Activated CD4-positive, alpha-beta T cell treated with anti-CD3 and anti-CD28 coated beads for 48 hours (primary cell): ENCODE measurements at places on chromosomes 5 and 9.

DNA sequence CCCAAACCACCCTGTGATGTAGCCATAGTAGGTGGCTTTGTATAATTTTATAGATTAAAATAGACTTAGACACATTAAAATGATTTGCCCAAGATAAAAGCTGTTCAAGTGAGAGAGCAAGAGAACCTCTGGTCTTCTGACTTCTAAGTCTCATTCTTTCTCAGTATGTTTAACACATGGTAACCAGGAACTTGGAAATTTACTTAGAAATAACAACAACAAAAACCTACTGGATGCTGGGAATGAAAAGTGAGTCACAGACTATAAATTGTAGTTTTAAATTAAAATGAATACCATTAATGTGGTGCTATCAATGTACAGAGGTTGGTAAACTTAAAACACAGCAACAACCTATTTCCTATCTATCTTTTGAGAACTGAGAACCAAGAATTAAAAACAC, 30.4 kb downstream of the HMGCR start:
- DNase-seq, result no peak

DNA sequence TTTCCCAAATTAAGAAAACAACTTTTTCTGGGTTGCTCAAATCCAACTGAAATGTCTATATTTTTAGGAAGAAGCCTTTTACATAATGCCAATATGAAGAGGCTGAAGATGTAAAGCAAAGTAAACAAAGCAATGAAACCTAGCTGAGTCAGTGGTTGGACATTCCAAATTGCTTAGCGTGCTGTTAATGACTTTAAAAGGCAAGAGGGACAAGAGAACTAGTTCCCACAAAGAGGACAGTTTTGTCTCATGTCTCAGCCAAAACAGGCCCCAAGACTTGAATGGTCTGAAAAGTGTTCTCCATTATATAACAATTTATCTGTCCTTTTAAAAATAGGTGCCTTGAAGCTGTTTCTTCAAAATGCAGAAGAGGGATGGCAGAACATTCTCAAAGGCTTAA, 407.0 kb downstream of the ENC1 start:
- DNase-seq, result no peak

GRCh38 chr5:137379555-137380286, 119.4 kb downstream of the SPOCK1 start:
- DNase-seq, result no peak

DNA sequence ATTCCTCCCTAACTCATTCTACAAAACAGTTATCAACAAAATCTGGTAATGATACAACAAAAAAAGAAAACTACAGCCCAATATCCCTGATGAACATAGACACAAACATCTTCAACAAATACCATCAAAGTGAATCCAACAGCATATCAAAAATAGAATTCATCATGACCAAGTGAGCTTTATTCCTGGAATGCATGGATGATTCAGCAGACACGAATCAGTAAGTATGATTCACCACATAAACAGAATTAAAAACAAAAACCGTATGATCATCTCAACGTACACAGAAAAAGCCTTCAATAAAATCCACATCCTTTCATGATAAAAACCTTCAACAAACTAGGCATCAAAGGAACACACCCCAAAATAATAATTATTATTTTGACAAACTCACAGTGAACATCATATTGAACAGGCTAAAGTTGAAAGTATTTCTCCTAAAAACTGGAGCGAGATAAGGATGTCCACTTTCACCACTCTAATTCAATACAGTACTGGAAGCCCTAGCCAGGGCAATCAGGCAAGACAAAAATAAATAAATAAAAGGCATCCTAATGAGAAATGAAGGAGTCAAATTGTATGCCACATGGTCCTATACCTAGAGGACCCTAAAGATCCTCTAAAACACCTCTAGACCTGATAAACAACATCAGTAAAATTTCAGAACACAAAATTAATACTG, 305.1 kb upstream of the RGMB start:
- DNase-seq, result no peak

DNA sequence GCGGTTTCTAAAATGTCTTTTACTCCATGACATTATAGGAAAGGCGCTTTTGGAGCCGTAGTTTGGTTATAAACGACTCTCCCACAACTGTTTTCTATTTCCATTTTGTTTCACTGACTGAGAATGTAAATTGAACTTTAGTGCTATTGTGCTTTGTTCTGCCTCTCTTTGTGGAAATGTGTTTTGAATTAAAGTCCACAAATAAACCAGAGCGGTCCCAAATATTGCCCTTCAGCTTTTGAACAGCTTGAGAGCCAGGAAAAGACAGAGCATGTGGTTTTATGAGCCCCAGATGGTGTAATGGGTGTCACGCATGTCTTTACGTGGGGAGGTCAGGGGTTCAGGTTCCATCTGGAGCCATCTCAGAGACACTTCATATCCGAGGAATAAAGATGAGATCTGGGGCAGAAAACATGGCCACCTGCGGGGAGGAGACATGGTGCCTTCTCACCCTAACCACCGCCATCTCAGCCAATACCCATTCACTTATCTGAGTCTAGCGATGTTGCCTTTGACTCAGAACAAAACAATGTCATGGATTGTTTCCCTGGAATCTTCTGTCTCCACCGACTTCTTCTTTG, 42.5 kb upstream of the ROR2 start:
- DNase-seq, result no peak

DNA sequence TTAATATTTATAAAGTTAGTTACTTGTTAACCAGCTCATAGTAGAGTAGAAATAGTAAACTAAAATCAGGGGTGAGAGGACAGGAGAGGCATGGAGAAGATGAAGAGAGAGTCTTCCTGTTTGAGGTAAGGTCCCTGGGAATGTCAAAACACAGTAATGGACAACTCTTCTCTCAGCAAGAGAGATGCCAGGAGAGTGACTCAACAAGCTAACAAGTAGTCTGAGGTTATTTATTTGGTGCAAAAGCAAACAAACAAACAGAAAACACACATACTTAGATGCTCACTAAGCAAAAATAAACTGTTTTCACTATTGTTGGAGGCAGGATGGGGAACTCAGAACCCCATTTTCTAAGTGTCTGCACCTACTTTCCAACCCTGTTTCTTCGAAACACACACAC, 333.2 kb upstream of the RFX3 start:
- no peak for DNase-seq

GRCh38 chr5:35816881-35817521, 39.7 kb upstream of the IL7R start:
- no peak for DNase-seq
